ENCODE measurements at places on chromosomes 6 and 20. TPM values are rescaled to one million over a fixed set of nuclear protein-coding genes. Genes with fewer than 3 reads are reported as not detected.

GRCh38 chr6:137093183-137094069 is 48.7 kb upstream of the IL20RA start:
- H3K4me1 ChIP-seq, result peaks cover 29% of the 10 kb centered on the region
- H3K27ac ChIP-seq, result no peak overlapping the region
- DNase-seq, result no peak
- no peak overlapping the region for H3K4me3 ChIP-seq
- peaks cover 14% of the 10 kb centered on the region for H3K27me3 ChIP-seq
- H3K36me3 ChIP-seq, result no peaks in the 10 kb centered on the region

BPI gene
- total RNA-seq, result not detected

DNA sequence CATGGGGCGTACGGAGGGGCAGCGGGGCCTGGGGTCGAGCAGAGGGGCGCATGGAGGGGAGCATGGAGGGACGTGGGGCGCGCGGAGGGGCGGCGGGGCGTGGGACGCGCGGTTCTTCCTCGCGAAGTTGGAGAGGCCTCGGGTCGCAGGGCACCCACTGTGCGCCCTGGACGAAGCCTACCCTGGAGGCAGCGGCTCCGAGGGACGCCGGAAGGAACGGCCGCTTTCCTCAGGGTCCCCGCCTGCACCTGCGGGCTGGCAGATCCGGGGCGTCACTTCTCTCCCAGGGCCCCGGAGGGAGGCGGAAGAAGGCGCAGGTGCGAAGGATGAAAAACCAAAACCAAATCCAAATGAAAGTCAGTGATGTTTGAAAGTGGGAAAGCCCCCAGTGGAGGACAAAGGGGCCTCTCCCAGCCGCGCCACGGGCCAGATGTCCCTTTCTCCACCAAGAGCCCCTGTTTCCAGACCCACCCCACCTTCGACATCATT is 142.1 kb upstream of the PDE10A start:
- no peak overlapping the region for H3K27ac ChIP-seq
- H3K4me1 ChIP-seq, result peaks cover 4% of the 10 kb centered on the region
- peaks cover 23% of the 10 kb centered on the region for H3K27me3 ChIP-seq
- H3K36me3 ChIP-seq, result no peaks in the 10 kb centered on the region
- DNase-seq, result no peak
- no peak overlapping the region for H3K4me3 ChIP-seq

DNA sequence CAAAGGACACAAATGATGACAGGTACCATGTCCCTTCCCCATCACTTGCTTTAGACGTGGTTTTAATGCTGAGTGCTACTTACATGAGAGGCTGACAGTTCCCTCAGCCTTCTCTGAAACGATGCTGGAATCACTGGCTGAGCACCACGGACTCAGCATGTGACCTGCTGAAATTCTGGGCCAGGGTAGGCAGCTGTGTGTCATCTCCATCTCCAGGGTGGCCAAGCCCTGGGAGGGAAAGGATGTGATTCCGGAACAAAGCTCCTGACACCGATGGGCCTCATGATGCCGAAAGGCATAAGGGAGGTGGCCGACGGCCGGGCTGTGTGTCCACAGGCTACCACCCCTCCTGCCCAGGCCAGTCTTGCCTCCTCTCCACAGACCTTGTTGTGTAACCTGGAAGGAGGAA is 184.3 kb upstream of the CST7 start:
- H3K27ac ChIP-seq, result no peak overlapping the region
- no peaks in the 10 kb centered on the region for H3K4me1 ChIP-seq
- H3K27me3 ChIP-seq, result peaks cover 13% of the 10 kb centered on the region
- no peak overlapping the region for H3K4me3 ChIP-seq
- H3K36me3 ChIP-seq, result no peaks in the 10 kb centered on the region

NOX3 gene
- total RNA-seq, result not detected

DNA sequence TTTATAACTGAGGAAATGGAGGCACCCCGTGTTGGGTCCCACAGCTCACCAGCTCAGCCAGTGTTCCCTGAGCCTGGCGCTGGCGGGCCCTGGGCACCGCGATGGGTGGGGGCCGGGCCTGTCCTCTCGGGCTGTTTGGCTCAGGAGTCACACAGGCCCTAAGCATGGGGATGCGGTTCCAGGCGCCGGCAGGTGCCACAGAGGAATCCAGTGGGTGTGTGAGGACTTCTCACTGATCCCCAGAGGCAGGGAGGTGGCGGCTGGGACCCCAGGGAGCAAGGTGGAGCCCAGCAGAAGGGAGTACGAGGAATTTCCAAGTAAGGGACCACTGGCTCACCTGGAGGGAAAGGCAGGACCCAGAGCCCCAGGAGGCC is 57.5 kb downstream of the IRF4 start:
- peaks cover 49% of the 10 kb centered on the region for H3K4me1 ChIP-seq
- no peak overlapping the region for H3K4me3 ChIP-seq
- DNase-seq, result no peak
- H3K27ac ChIP-seq, result no peak overlapping the region
- H3K27me3 ChIP-seq, result no peaks in the 10 kb centered on the region

CTCFL gene
- total RNA-seq, result not detected

DNA sequence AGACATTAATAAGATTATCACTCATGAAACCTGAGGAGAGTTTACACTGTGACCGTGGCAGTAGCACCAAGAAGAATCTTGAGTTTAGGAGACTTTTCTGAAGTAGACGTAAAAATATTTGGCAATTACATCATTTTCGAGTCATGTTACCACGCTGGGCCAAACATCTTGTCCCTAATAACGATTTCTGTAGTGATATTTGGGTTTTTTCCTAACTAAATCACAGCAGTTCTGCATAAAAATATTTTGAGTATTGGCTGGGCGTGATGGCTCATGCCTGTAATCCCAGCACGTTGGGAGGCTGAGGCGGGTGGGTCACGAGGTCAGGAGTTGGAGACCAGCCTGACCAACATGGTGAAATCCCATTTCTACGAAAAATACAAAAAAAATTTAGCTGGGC is 262.4 kb downstream of the PHF3 start:
- no peaks in the 10 kb centered on the region for H3K36me3 ChIP-seq
- H3K27ac ChIP-seq, result no peak overlapping the region
- no peaks in the 10 kb centered on the region for H3K27me3 ChIP-seq

DNA sequence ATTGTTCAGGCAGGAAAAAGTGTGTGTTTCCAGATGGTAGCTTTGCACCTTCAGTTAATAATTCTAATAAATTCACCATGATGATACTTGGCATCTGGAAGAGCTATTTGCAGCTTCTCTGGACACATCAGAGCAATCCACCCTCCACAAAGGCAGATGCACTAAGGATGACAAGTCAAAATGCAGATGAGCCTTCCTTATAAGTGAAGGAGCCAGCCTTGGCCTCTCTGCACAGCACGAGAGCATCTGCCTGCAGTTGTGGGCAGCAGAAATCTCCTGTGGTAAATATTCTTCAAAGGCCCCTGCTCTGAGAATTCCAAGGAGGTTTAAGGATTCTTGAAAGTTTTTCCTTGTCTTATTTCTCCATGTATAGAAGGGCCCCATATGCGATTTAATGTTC is 6.9 kb upstream of the POM121L2 start:
- no peak overlapping the region for H3K27ac ChIP-seq
- no peaks in the 10 kb centered on the region for H3K4me1 ChIP-seq
- H3K27me3 ChIP-seq, result peaks cover 40% of the 10 kb centered on the region

- H3K27ac ChIP-seq, result no peak overlapping the region
- H3K4me3 ChIP-seq, result no peak overlapping the region
- H3K36me3 ChIP-seq, result no peaks in the 10 kb centered on the region
- no peaks in the 10 kb centered on the region for H3K27me3 ChIP-seq
- no peak for DNase-seq
These were observed 166.5 kb downstream of the TFAP2A start for GRCh38 chr6:10248378-10248843.

TBX18 gene
- total RNA-seq, result not detected

CYP24A1 gene
- not detected for total RNA-seq

- H3K36me3 ChIP-seq, result no peaks in the 10 kb centered on the region
- no peak overlapping the region for H3K4me3 ChIP-seq
- H3K27me3 ChIP-seq, result no peaks in the 10 kb centered on the region
- no peaks in the 10 kb centered on the region for H3K4me1 ChIP-seq
- no peak overlapping the region for H3K27ac ChIP-seq
These were observed 62.9 kb downstream of the TENT5A start for GRCh38 chr6:81689580-81689979.

- peaks cover 53% of the 10 kb centered on the region for H3K4me1 ChIP-seq
- peak overlapping the region; percentile 94 for H3K27ac ChIP-seq
- no peak for DNase-seq
- peak overlapping the region; percentile 97 for H3K4me3 ChIP-seq
- no peaks in the 10 kb centered on the region for H3K27me3 ChIP-seq
- H3K36me3 ChIP-seq, result peaks cover 39% of the 10 kb centered on the region
These were observed 754 bp downstream of the YWHAB start for GRCh38 chr20:44886266-44886651.

MEI4 gene
- total RNA-seq, result not detected

DNA sequence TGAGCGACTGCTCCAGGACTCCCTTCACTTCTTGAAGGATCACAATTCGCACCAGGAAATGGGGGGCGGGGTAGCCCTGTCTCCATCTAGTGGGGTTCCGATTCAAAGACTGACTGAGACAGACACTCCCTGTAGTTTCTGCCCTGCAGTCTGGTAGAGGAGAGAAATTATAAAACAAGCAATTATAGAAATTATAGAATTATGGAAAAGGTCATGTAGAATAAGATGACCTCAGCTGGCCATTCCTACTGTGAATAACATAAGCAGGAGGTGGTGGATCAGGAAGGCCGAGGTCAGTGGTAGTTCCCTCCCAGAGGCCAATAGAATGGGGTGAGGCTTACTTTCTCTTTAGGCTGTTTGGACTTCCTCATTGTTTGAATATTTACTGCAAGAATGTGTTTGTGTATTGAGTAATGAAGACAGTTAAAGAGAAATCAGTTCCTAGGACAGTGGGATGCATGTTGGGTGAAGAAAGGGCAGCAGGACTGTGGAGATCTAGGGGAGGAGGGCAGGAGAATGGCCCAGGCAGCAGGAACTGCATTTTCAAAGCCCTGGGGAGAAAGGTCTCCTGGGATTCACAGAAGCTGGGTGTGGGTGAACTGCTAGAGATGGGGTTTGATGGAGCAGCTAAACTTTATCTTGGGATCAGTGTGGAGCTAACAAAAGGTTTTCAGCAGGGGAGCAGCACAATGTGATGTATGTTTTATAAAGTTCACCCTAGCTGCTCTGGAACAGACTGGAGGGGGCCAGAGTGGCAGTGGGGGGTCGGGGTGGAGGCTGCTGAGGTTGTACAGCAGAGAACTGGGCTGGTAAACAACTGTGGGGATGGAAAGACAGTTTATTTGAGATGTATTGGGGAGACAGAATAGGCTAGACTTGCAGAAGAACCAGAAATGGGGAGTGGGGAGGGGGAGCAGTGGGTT is 2.1 kb downstream of the ZNF341 start:
- H3K27ac ChIP-seq, result peak overlapping the region; percentile 18
- peaks cover 22% of the 10 kb centered on the region for H3K36me3 ChIP-seq
- H3K27me3 ChIP-seq, result no peaks in the 10 kb centered on the region
- peak overlapping the region; percentile 89 for H3K4me3 ChIP-seq

DNA sequence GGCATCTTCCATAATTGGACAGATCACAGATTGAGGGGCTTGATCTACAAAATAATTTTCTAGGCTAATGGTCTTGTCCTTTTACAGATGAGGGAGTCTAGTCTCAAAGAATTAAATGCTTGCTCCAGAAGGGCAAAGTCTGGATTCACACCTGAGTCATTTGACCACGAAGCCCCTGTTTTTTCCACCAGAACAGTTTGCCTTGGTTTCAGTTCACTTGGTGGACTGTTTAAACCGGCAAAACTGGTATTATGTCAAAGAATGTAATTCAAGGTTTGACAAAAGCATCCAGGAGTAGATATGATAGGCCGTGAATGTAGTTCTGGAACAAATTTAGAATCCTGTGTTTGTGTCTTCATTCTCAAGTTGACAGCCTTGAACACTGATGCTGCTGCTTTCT is 3.3 kb downstream of the MYO6 start:
- no peak for DNase-seq
- peaks cover 7% of the 10 kb centered on the region for H3K4me1 ChIP-seq
- peaks cover 31% of the 10 kb centered on the region for H3K27me3 ChIP-seq

DNA sequence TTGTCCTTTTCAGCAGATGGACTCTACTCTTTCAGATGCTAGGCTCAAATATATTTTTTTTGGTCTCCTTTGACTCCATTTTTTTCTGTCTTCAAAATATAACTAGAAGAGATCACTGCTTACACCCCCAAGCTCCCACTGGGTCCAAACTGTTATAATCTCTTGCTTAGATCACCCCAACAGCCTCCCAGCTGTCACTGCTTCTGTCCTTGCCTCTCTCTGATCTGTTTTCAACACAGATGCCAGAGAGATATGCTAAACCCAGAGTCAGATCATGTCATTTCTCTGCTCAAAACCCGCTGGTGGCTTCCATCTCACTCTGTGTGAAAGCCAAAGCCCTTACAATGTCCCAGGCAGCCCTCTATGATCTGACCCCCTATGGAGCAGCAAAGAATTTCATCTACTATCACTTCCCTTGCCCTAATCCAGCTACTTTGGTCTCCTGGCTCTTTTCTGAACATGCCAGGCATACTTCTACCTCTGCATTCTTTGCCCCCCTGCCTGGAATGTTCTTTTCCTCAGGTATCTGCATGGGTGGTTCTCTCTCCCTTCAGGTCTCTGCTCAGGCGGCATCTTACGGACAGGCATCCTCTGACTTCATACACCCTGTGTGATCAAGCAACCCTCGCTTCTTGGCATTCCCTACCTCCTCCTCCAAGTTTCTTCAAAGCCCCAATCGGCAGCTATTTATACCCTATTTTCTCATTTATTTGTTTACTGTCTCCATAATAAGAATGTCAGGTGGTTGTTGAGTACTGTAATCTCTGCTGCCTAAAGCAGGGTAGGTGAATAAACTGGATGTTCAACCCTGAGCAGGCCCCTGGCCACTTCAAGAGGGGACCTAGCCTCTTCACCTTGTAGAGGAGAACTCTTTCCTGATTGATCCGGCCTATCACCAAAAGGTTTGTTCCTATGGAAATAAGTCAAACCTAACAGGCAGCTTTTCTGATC is 43.6 kb upstream of the SLC4A11 start:
- H3K36me3 ChIP-seq, result no peaks in the 10 kb centered on the region
- H3K27me3 ChIP-seq, result no peaks in the 10 kb centered on the region
- H3K4me3 ChIP-seq, result no peak overlapping the region

Data from activated CD8-positive, alpha-beta T cell treated with anti-CD3 and anti-CD28 coated beads, Interleukin-2, amount 10 ng/mL, durations not matched to agents 7 days and 5 days (primary cell).